ENCODE measurements at places on chromosomes 5 and 9.

DNA sequence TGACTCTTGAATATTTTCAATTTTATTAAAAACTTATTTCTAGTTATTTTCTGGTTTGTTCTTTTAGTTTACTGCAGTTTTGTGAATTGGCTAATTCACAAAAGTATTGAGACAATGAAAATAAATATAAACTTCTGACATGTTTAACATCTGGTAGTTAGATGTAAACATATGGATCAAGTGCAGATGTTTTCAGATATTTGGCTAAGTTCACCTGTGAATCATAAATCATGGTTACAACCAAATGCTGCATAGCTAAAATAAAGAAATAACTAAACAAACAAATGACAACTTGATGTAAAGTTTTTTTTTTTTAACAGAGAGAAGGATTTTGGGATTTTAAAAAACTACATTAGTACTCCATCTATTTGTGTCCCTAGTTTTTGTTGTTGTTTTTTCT lies 484.6 kb downstream of the SLCO4C1 start:
- DNase-seq: no peak

DNA sequence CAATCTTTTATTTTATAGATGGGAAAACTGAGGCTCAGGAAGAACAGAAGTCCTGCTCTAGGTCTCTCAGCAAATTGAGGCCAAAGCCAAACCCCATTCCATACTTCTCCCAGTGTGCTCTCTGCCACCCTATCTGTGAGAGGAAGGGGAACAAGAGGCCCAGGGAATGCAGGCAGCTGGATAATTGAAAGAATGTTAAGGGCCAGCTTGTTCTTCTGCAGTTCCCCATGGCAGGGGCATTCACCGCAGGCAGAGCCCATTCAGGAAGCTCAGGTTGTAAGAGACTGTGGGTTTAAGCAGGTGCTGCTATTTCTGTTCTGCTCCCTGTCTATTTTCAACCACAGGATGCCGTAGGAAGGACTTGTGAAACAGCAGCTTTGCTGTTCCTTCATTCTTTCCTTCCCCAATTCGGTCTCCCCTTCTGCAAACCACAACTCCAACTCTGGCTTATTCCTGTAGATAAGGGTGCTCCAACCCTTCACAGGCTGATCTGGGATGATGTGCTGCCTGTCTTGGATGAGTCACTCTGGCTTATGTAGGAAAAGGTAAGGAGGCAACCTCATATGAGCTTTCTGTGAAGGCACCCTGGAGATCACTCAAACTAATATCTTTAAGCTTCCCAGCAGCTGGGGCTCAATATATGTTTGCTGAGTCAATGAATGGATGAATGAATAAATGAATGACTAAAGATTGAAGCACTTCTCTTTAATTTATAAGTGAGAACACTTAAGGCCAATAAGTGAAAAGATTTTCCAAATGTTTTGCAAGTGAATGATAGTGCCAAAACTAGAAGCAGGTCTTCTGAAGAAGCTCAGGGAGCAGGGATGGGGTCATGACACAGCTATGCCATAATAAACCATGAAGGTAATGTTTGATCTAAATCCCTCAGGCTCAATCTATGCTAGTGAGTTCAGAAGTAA lies 377.6 kb downstream of the BRINP1 start:
- DNase-seq: no peak

- no peak for DNase-seq
These were observed 825.0 kb downstream of the TLR4 start for GRCh38 chr9:118529210-118529609.

DNA sequence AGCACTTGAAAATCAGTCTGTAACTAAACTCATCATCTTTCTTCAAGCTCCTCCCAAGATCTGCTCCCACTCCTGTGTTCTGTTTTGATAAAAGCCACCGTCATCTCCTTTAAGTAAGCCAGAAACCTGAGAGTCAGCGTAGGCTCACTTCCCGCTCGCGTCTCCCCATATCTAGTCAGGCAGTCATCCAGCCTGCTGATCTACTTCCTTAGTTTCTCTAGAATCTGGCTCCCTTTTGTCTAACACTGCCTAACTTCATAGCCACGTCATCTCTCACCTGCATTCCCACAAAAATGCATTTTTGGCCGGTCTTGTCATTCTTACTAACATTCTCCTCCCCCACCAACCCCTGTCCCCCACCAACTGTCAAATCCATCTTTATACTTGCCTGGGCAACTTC lies 3.0 kb upstream of the TJP2 start:
- no peak for DNase-seq

DNA sequence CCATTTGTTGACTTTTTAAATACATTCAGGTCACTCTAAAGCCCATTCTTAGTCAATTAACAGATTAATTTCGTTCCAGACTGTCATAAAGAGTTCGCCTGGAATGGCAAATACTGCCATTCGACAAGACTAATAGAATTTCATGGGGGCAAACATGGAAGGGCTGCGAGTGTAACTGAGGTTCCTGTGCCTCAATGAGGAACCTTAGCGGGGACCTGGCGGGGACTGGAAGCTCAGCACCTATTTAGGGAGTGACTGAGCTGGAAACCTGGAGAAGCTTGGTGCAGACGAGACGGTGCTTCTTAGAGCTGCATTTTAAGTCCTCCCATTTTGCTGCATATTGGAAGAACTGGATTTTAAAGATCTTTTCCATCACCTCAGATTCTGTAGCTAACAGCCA lies 3.4 kb downstream of the VCAN start:
- no peak for DNase-seq

- DNase-seq: no peak
These were observed 131.1 kb upstream of the NR4A3 start for GRCh38 chr9:99690573-99690972.

DNA sequence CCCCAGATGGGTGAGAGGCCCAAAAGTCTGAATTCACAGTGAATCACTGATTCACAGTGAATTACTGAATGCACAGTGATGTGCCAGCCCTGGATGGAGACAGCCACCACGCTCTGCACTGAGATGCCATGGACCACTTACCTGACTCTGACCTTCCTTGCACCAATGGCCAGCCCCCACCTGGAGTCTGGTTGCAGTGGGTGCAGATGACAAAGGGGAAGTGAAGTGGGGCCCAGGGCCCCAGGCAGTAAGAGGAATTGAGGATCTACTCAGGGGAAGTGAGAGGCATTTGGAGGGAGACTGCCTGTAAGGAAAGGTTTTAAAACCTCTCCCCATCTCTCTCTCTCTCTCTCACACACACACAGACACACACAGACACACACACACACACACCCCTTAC lies 412.1 kb downstream of the CYLC2 start:
- DNase-seq: no peak

DNA sequence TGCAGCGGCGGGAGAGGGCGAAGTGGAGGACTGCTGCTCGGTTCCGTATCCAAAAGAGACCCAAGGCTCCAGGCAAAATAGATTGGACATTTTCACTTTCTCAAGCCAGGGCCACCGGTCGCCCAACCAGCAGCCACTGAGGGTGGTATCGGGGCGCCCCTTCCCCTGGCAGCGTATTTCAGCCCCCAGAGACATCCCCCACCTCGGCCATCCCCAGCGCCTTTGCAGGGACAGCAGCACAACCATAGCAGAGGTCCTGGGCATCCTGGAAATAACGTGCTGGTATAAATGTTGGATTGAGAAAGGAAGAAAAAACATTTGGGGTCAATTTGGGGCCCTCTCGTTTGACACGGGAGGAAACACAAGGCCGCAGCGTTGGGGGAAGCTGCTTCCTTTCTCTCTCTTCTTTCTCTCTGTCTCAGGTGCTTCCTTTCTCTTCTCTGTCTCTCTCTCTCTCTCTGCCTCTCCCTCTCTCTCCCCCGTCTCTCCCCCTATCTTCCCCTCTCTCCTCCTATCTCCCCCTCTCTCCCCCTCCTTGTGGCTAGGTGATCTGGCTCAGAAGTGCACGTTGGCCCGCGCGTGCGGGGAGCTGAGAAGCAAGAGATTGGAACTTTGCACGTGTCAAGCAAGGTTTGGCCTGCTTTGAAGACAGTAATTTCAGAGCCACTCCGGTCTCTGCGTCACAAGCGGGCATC lies 624 bp upstream of the RETREG1 start:
- DNase-seq: peak; percentile 23

GRCh38 chr5:174655351-174655750 lies 69.0 kb upstream of the MSX2 start:
- no peak for DNase-seq
